ENCODE measurements at places on chromosomes 1 and 21. TPM values are rescaled to one million over a fixed set of nuclear protein-coding genes. Genes with fewer than 3 reads are reported as not detected.

LRRC38 gene
- total RNA-seq, result not detected

ACTA1 gene
- not detected for total RNA-seq

PADI1 gene
- total RNA-seq, result not detected

OR2L3 gene
- not detected for total RNA-seq

CLCN6 gene
- 16.6 TPM for total RNA-seq

NPPA gene
- total RNA-seq, result not detected

GSTM2 gene
- total RNA-seq, result 1.7 TPM

GNB1 gene
- total RNA-seq, result 137 TPM

MCOLN2 gene
- not detected for total RNA-seq

ANKRD35 gene
- under 0.01 TPM for total RNA-seq

OR6N1 gene
- not detected for total RNA-seq

RBM34 gene
- total RNA-seq, result 51.6 TPM

DCLRE1B gene
- 6.5 TPM for total RNA-seq

LYPD8 gene
- not detected for total RNA-seq

ITLN2 gene
- not detected for total RNA-seq

LRRC7 gene
- total RNA-seq, result 0.65 TPM

LAMC2 gene
- total RNA-seq, result 2.3 TPM

CDK18 gene
- 0.33 TPM for total RNA-seq

ANGPTL3 gene
- total RNA-seq, result not detected

GBP3 gene
- total RNA-seq, result 14.0 TPM

All from vein endothelial cell (primary cell).